ENCODE measurements at places on chromosomes 2 and 18. TPM values are rescaled to one million over a fixed set of nuclear protein-coding genes. Genes with fewer than 3 reads are reported as not detected.
A peak's percentile ranks its signal among the peaks of the same experiment; 100 is the strongest.

Gene EDAR
- 0.11 TPM for total RNA-seq

GRCh38 chr2:114534116-114535084 lies 92.0 kb downstream of the DPP10 start:
- no peak overlapping the region for H3K27ac ChIP-seq
- H3K27me3 ChIP-seq, result peaks cover 2% of the 10 kb centered on the region
- no peak for DNase-seq

- DNase-seq, result no peak
- peaks cover 5% of the 10 kb centered on the region for H3K27me3 ChIP-seq
- no peak overlapping the region for H3K27ac ChIP-seq
- H3K4me1 ChIP-seq, result no peaks in the 10 kb centered on the region
- no peaks in the 10 kb centered on the region for H3K36me3 ChIP-seq
These were observed 48.2 kb downstream of the RPL37A start for GRCh38 chr2:216546641-216547403.

Gene SPEG
- 2.3 TPM for total RNA-seq

DNA sequence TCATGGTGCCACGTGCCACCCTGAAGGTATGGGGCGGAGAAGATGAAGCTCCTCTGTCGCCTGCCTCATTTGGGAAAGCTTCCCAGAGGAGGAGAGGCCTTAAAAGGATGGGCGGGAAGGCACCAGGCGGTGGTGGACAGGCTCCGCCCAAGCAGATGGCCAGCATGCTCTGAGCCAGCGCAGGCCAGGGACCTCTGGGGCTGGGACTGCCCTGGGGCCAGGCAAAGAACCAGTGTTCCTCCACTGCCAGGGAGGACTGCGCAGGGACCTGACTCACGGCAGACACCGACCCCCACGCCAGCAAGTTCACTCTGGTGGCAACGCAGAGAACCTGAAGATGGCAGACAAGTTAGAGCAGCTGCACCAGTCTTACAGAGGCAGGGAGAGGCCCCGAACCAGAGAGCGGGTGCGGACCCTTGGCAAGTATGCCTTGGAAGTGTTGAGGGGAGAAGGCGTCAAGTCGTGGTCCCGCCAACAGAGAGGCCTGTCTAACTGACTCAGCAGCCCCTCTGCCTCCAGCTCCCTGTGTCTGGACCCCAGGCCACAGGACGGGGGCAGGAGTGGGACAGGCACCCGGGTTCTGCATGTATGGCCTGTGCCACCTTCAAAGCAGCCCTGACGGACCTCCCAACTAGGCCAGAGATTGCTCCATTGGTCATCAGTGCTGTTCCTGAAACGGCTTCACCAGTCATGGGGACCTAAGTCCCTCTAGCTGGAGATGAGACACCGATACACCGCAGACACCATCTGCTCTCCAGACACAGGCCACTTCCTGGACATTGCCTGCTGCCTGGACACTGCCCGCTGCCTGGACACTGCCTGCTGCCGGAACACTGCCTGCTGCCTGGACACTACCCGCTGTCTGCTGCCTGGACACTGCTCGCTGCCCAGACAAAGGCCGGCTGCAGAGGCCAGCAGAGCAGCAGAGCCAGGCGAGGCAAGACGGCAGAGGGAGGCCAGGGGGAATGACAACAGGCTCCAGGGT lies 124.7 kb downstream of the HDAC4 start:
- H3K27ac ChIP-seq, result no peak overlapping the region
- H3K4me1 ChIP-seq, result peaks cover 37% of the 10 kb centered on the region
- H3K36me3 ChIP-seq, result peaks cover 3% of the 10 kb centered on the region
- H3K27me3 ChIP-seq, result peaks cover 12% of the 10 kb centered on the region
- peak; percentile 1 for DNase-seq

DNA sequence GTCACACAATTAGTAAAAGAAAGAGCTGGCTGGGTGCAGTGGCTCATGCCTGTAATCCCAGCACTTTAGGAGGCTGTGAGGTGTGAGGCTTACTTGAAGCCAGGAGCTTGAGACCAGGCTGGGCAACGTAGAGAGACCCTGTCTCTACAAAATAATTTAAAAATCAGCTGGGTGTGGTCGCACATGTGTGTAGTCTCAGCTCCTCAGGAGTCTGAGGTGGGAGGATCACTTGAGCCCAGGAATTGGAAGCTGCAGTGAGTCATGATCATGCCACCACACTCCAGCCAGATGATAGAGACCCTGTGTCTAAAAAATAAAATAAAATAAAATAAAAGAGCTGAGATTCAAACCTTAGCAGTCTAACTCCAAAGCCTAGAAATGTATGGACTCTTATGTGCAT lies 39.0 kb upstream of the NEDD4L start:
- H3K4me3 ChIP-seq, result no peak overlapping the region
- H3K36me3 ChIP-seq, result no peaks in the 10 kb centered on the region
- no peak for DNase-seq
- H3K4me1 ChIP-seq, result no peaks in the 10 kb centered on the region

- peaks cover 5% of the 10 kb centered on the region for H3K4me1 ChIP-seq
- H3K36me3 ChIP-seq, result no peaks in the 10 kb centered on the region
- H3K27me3 ChIP-seq, result no peaks in the 10 kb centered on the region
- no peak overlapping the region for H3K4me3 ChIP-seq
- no peak for DNase-seq
These were observed 48.3 kb upstream of the NRP2 start for GRCh38 chr2:205633994-205634393.

Gene STAT4
- 70.8 TPM for total RNA-seq

Gene ONECUT2
- not detected for total RNA-seq

DNA sequence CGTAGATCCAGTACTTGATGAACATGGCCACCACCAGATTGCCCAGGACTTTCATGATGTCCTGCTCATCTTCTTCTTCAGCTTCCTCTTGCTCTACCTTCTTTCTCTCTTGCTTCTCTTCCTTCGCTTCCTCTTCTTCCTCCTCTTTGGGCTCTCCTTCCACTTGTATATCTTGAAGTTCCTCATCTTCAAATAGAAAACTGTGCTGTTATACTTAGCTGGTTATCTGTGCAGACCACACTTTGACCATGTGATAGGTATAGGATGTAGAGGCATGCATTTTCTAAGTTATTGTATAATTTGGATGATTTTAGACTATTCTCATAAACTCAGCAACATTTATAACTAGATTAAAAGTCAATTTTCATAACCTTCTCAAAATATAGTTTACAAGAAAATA lies 263.4 kb downstream of the NAPG start:
- H3K27me3 ChIP-seq, result peaks cover 18% of the 10 kb centered on the region
- H3K36me3 ChIP-seq, result no peaks in the 10 kb centered on the region
- DNase-seq, result no peak
- H3K27ac ChIP-seq, result no peak overlapping the region
- H3K4me1 ChIP-seq, result no peaks in the 10 kb centered on the region

DNA sequence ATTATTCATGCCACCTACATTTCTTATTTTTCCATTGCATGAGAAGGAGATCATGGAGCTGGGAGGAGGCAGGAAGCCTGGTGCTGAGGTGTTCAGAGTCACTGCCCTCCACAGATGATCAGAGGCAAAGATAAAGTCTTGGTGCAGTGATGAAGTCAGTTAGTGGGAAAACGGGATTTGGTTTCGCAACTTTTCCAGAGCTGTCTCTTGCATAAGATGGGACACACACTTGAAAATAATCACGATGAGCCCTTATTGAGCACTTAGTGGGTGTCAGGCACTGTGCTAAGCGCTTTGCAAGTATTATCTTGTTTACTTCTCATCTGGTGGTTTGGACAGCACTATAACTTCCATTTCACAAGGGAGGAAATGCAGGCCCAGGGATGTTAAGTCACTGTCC lies 222.1 kb upstream of the SMAD2 start:
- no peak overlapping the region for H3K4me3 ChIP-seq
- H3K4me1 ChIP-seq, result no peaks in the 10 kb centered on the region
- no peaks in the 10 kb centered on the region for H3K36me3 ChIP-seq
- no peak overlapping the region for H3K27ac ChIP-seq

- H3K36me3 ChIP-seq, result no peaks in the 10 kb centered on the region
- no peak overlapping the region for H3K4me3 ChIP-seq
- H3K4me1 ChIP-seq, result no peaks in the 10 kb centered on the region
- H3K27me3 ChIP-seq, result no peaks in the 10 kb centered on the region
- H3K27ac ChIP-seq, result no peak overlapping the region
These were observed 291.4 kb upstream of the RND3 start for GRCh38 chr2:150778828-150779227.

Gene CYBRD1
- total RNA-seq, result 1.2 TPM

Gene ARMC9
- 2.0 TPM for total RNA-seq

GRCh38 chr2:179817181-179817841 lies 44.1 kb downstream of the ZNF385B start:
- H3K4me3 ChIP-seq, result no peak overlapping the region
- H3K4me1 ChIP-seq, result no peaks in the 10 kb centered on the region
- no peak overlapping the region for H3K27ac ChIP-seq
- no peak for DNase-seq

DNA sequence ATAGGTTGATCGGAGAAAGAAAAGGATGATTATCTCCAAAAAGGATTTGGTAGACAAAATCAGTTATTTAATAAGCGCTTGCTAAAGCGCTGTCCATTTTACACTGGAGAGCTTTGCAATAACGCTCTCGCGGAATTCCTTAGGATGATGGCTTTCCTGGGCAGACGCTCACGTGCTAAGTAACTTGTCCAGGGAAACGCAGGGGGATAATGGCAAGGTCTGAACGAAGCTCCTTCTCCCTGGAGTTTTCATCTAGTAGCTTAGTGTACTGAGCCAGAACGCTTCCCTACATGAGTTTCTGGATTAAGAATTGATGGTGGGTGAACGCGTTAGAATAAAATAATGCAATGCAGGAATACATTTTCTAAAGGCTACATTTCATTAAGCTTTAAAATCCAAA lies 739.5 kb upstream of the SALL3 start:
- no peak for DNase-seq
- no peak overlapping the region for H3K27ac ChIP-seq
- peaks cover 2% of the 10 kb centered on the region for H3K4me1 ChIP-seq
- H3K36me3 ChIP-seq, result no peaks in the 10 kb centered on the region
- H3K27me3 ChIP-seq, result no peaks in the 10 kb centered on the region
